ENCODE measurements at places on chromosomes 6 and 20.

DNA sequence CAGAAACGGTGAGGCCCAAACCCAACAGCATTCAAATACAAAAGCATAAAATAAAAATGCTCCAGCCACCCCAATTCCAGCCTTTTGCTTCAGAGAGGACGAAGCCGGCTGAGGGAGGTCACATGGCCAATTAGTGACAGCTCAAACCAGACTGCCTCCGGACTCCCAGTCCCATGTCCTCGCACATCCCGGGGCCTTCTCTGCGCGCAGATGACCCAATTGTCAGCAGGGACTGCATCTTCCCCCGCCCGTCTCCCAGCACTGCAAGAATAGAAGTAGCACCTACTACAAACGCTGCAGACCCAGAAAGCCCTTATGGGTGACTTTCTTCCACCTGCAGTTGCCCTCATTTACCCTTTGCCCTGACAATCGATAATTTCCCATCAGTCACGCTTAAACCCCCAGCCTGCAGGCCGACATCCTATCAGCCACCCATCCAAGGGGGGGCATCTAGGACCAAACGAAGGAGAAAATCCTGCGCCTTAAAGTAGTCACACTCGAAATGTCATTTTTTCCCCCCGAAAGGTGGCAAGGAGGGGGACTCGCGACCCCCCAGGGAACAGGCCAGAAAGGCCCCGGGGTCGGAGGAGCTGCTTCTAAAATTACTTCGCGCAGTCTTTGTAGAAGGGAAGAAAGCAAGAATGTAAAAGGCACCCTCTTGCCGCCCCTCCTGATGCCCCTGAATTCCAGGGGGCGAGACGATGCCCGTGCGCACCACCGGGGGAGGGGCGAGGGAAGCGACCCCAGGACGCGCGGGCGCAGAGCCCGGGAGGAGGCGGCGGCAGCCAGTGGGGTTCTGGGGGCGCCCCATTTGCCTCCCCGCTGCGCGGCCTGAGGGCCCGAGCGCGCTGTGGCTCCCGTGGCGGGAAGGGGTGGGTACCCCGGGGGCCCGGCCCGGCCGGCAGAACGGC, 792 bp downstream of the SLC23A2 start:
- DNase-seq, result no peak

- peak; percentile 9 for DNase-seq
Measured at GRCh38 chr6:28218312-28219248, 6.5 kb upstream of the ZSCAN9 start.

DNA sequence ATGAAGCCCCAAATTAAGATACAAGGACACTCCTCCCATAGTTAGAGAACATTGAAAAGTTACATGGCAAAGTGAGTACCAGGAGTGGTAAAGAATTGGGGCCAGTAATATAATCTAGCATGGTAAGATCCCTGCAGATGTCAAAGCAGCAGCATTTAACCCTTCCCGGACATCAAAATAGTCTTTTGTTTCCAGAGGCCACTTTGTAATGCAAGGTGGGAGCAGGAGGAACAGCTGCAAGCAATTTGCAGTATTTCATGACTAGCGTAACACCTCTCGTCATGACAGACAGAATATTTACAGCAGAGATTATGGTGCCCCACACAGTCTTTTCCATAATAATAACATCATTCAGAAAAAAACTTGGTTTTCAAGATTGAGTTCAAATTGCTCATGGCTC, 123.2 kb upstream of the VGLL2 start:
- DNase-seq, result no peak

- peak; percentile 5 for DNase-seq
Measured at GRCh38 chr6:135181333-135182070, 394 bp downstream of the MYB start.

DNA sequence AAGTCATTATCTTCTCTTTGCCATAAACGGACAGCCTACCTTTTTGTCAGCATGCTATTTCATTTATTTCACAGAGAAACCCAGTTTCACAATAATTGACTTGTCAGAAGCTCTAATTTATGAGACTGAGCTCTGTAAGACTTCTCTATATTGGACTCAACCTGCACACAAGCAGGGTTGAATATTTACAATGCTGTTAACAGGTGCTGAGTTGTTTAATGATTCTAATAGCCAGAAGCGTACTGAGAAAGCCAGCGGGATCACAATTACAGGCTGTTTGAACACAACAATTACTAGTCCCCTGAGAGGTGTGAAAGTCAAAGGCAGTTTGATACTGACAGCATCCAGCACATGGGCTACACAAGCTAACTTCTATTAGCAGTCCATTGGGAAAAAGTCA, 128.2 kb upstream of the SIM1 start:
- DNase-seq, result no peak

- DNase-seq, result no peak
Measured at GRCh38 chr20:24859539-24859938, 89.5 kb upstream of the CST7 start.

DNA sequence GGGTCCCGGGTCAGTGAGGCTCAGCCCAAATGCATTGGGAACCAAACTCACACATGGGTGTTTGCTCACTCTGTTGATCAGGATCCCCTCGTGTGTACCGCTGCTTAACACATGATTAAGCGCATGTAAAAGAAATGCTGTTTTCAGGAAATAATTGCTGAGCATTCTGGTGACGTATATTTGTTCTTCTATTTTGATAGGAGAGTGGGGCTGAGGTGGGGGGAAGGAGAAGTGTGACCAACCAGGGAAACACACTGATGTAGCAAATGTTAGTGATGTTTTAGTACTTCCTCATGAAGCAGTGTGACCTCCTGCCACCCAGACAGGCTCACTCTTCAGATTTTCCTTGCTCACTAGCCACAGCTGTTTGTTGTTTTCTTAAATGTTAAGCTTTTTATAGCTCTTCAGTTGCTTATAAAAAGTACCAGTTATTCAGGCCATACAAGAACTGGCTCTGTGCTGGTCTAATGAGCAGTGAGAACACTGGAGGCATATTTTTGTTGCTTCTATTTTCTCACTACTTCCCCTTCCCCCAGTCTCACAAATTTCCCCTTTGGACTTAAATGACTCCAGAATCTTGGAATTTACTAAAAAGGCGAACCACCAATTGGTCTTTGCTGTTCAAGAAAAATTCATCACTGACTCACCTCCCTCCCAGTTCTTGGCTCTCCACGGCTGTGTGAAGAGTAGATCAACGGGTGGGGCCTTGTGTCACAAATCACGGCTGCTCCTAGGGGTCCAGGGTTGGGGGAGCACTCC, 79.2 kb upstream of the BACH2 start:
- peak; percentile 75 for DNase-seq

DNA sequence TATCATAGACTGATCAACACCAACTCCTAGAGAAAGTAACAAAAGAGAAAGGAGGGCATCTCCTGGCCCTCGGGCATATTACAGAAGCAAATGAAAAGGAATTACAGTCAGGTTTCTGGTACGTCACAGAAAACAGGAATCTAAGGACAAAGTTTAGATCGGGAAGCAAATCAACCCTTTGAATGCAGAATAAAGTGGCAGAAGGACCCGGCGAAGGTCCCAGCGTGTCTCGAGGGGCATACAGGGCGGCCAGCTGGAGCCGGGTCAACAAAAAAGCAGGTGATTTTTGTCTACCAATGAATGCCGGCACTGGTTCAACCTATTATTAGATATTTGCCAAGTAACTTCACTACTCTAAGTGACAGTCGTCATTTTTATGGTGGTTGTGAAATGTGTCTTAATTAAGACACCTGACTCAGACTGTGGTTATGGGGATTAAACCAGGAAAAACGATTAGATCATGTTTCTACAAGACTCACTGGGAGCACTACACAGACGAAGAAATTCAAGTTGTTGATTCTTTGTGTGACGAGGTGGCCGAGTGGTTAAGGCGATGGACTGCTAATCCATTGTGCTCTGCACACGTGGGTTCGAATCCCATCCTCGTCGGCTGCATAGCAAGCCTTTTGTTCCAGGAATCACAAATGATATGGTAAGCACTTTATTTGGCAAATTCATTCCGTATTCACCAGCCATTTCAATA, 12.4 kb upstream of the ZSCAN9 start:
- DNase-seq, result no peak

GRCh38 chr6:163490826-163491577, 76.5 kb downstream of the QKI start:
- DNase-seq, result peak; percentile 36

- no peak for DNase-seq
Measured at GRCh38 chr6:72894091-72894490, 272.2 kb downstream of the KCNQ5 start.

GRCh38 chr6:157756708-157757429, 66.2 kb upstream of the SNX9 start:
- DNase-seq, result peak; percentile 52

- no peak for DNase-seq
Measured at GRCh38 chr20:36628076-36628475, 17.9 kb downstream of the SLA2 start.

GRCh38 chr6:105193647-105194046, 13.8 kb upstream of the POPDC3 start:
- peak; percentile 18 for DNase-seq

DNA sequence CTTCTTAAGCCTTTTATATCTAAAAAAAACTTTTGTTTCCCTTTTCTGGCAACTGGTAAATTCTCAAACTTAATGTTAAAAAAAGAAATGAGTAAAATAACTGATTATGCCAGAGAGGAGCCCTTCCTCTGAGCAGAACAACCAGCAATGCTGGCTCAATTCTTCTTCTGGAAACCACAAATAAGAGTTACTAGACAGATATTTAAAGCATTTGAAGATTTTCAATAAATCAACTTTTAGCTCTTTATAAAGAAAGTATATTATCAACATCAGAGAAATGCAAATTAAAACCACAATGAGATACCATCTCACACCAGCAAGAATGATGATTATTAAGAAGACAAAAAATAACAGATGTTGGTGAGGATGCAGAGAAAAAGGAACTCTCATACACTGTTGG, 61.1 kb upstream of the TCF21 start:
- DNase-seq, result no peak

DNA sequence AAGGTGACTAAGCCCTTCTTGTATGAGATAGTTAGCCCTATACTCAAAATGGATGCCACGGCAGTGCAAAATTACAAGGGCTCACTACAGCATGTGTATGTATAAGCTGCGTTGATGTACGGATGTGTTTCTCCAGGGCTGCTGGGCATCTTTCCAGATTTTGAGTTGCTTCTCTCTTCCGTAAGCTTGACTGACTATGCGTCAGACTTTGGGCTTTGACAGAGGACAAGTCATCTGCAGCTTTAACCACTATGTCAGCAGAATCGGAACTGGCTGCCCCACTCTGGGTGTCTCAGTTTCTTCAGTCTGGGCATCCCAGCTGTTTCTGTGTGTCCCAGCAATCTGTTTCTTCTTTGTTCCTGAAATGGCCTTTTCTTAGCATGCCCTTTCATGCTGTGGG, 241.6 kb downstream of the BTBD3 start:
- DNase-seq, result no peak

DNA sequence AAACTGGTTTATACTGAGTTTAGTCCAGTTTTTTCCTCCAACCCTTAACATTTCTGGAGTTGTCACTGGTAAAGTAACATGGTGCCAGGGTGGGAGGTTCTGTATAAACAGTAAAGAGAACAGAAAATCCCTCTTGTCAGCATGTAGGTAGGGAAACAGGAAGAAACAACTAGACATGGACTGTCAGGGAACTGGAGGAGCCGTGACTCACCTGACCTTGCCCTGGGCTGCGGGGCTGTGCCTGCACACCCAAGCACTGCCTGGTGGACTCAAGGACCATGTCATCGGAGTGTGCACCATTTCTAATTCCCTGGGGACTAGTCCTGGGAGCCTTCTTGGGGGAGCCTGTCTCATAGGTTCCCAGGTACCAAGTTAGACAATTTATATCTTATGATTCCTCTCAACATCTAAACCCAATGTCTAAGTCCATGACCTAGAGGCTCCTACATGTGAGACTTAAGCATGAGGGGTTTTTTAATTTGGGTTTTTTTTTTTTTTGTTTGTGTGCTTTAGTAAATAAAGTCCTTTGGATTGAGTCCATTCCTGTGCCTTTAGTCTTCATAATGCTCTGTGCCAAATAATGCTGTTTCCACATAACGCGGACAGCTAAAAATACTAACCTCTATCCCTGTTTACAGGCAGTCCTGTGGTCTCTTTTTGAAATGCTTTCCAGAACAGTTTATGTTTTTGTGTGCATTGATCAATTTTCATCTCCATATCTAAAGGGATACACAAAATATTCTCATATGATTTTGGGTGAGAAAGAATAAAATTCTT, 136.9 kb upstream of the SUPT3H start:
- no peak for DNase-seq

DNA sequence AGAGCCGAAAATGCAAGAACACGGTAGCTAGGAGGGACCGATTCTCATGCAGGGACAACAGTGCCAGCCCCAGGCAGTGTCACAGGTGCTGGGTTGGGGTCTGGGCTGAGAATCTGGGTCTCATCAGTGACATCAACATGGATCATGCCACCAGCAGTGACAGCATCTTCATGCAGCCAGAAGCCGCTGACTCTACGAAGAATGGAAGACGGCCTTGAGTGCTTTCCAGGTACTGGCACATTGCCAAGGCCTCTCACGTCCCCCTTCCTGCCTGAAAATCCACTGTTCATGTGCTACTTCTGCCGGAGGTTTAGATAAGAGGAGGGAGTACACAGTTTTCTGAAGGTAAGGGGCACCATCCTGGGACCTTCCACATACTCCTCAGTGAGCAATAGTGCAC, 141.1 kb upstream of the FOXQ1 start:
- DNase-seq, result no peak

DNA sequence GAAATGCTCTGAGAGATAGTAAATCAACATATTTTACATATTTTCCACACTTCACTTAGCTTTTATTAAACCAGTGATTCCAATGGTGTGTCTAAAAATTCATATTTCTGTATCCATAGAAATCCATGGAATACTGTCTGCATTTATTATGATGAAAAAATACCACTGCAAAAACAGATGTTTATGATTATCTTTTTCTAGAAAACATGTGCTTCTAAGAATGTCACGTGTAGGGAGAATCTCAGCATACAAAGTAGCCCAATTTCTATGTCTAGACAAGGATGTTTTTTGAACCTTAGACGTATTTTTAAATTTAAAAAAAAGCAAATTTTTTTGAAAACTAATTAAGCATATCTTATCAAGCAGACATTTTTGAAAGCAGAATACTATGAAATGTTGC, 622.4 kb downstream of the TENT5A start:
- peak; percentile 48 for DNase-seq

DNA sequence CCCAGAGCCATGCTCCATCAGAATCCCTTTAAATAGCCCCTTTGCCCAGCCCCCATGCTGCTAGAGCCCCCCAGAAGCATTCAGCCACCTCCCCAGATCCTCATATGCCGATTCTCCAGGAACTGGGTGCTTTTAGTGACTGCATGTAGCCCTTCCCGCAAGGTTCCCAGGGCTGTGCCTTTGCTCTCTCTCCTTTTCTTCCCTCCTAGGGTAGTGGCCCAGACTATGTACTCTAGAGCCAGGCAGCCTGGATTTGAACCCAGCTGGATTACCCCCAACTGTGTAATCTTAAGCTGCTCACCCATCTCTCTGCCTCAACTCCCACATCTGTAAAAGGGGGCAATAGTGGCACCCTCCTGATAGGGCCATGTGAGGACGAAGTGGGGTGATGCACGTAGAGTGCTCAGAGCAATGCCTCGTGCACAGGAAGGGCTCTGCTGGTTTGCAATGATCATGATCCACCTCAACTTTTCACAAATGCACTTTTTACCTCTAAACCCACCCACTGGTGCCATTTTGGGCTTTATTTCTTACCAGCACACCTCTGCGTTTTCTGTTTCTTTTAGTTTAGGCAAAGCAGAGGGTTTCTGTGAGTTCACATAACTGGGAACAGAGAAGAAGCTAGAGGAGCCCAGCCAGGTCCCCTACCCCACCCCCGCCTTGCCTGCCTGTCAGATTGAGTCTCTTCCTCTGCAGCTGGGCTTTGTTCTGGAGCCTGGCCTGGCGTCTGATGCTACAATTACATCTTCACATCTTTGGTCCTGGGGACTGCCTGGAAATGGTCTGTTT, 396.5 kb downstream of the RNGTT start:
- no peak for DNase-seq

GRCh38 chr6:118620202-118620601, 31.2 kb downstream of the CEP85L start:
- DNase-seq, result no peak
